Naive thymus-derived CD8-positive, alpha-beta T cell (primary cell): ENCODE measurements at places on chromosomes 2 and 18. TPM values are rescaled to one million over a fixed set of nuclear protein-coding genes. Genes with fewer than 3 reads are reported as not detected.
A peak's percentile ranks its signal among the peaks of the same experiment; 100 is the strongest.

Gene UPP2
- total RNA-seq = not detected

Gene DSG1
- total RNA-seq = not detected

Gene TBR1
- not detected for total RNA-seq

Gene ZSWIM2
- not detected for total RNA-seq

Gene MC5R
- total RNA-seq = not detected

Gene GAL3ST2
- not detected for total RNA-seq

GRCh38 chr2:64675860-64676259 is 22.1 kb upstream of the SERTAD2 start:
- H3K27ac ChIP-seq = peak overlapping the region; percentile 50
- peaks cover 18% of the 10 kb centered on the region for H3K4me1 ChIP-seq
- no peak for DNase-seq
- H3K4me3 ChIP-seq = no peak overlapping the region
- H3K27me3 ChIP-seq = no peaks in the 10 kb centered on the region

DNA sequence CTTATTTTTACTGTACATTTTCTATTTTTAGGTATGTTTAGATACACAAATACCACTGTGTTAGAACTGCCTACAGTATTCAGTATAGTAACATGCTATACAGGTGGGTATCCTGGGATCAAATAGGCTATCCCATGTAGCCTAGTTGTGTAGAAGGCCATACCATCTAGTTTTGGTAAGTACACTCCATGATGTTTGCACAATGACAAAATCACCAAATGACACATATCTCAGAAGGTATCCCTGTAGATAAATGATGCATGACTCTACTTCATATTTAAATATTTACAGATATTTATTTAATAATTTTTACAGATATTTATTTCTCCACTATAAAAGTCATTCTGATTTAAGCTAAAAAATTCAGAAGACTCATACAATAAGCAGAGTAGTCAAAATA is 233.8 kb upstream of the OSR1 start:
- no peaks in the 10 kb centered on the region for H3K4me1 ChIP-seq
- no peak overlapping the region for H3K27ac ChIP-seq
- H3K36me3 ChIP-seq = no peaks in the 10 kb centered on the region

DNA sequence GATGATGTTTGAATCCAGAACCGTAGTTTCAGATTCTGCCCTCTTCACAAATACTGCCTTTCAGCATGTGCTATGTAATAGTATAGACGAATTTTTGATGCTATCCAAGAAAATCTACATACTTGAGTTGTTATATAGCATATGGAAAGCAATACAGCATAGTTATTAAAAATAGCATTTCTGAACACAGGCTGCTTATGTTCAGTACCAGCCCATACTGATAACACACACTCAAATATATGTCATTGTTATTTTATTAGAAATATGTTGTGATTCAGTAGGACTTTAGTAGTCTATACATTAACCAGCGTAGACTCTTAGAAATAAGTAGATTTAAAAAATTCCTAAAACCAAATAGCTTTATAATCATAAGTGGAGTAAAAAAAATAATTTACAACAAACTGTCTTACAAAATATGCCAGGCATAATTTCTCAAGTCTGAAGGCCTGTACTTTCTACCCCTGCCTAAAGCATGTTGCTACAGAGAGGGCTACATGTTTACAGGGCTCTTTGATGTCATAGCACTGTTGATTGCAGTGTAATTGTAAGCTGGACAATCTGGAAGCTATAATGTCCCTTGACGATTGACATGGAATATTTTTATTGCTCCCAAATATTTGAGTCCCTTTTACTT is 86.3 kb downstream of the ASXL3 start:
- no peak overlapping the region for H3K27ac ChIP-seq
- H3K36me3 ChIP-seq = no peaks in the 10 kb centered on the region
- H3K4me3 ChIP-seq = no peak overlapping the region

DNA sequence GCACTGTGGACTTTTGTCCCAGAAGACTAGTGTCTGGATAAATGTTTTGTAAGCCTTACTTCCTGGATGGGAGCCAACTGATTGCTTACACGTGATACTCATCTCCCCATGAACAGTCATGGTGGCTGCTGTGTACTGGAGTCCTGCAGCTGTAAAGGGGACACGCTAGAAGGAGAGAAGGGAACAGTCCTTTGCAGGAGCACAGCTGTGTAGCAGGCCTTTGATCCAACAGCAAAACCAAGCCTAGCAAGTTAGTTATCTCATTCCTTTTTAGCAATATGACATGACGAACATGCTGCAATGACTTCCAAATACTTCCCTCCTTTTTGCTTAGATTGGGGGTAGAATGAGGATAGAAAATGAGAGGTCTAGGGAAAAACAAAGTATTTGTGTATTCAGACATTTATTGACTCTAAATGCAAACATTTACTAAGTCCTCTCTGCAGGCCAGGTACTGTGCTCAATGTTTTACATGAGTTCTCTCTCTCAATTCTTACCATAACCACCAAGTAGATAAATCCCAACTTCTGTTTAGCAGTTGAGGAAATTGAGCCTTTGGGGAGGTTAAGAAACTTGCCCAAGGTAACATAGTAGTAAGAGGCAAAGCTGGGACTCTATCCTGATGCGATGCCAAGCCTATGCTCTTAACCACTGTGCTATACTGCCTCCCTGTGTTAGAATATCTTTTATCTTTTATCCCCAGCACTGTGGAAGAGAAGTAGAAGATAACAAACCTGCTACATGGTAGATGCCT is 55.4 kb upstream of the CD28 start:
- peaks cover 28% of the 10 kb centered on the region for H3K4me1 ChIP-seq
- H3K4me3 ChIP-seq = no peak overlapping the region
- H3K36me3 ChIP-seq = no peaks in the 10 kb centered on the region
- DNase-seq = no peak

DNA sequence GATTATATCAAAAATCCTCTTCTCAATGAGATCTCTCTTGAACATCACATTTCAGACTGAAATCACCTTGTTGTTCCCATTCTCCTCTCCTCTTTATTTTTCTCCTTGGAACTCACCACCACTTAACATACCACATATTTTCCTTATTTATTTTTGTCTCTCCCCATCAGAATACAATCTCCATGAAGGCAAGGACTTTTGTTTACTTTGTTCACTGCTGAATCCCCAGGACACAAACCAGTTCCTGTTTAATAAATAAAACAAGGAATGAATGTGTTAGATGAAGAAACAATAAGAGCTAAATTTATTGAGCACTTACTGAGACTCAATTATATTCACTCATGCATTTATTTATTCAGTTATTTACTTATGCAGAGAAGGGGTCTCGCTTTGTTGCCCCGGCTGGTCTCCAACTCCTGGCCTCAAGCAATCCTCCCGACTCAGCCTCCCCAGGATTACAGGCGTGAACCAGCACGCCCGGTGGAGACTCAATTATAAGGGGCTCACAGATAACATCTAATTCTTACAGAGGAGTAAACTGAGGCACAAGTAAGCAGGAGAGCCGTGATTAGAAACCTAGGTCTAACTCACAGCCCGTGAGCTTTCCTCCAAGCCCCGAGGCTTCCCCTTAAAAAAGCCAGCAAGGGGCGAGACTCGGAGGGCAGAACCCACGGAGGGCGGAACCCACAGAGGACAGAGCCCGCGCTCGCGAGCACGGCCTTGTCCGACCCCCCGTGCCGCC is 616 bp upstream of the TAF1B start:
- H3K4me1 ChIP-seq = peaks cover 17% of the 10 kb centered on the region
- no peaks in the 10 kb centered on the region for H3K36me3 ChIP-seq
- peak overlapping the region; percentile 89 for H3K27ac ChIP-seq
- no peaks in the 10 kb centered on the region for H3K27me3 ChIP-seq
- no peak for DNase-seq

DNA sequence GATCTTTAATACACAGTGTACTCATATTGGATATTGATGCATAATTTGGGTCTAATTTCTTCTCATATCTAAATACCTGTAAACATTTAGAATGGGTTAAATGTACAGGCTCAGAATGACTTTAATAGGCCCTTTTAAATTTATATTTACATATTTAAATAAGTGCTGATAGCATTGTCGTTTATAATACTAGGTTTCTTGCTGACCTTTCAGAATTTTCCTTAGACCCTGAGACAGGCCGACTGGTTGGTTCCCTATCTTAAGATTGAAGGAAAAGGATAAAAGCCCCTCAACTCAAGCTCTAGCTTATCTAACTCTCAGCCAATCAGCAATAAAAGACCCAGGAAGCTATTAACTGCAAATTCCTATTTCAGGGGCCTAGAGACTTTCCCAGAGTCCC is 67.8 kb upstream of the HNMT start:
- DNase-seq = no peak
- H3K27me3 ChIP-seq = no peaks in the 10 kb centered on the region
- H3K4me3 ChIP-seq = no peak overlapping the region
- H3K36me3 ChIP-seq = no peaks in the 10 kb centered on the region
- no peak overlapping the region for H3K27ac ChIP-seq
- no peaks in the 10 kb centered on the region for H3K4me1 ChIP-seq

DNA sequence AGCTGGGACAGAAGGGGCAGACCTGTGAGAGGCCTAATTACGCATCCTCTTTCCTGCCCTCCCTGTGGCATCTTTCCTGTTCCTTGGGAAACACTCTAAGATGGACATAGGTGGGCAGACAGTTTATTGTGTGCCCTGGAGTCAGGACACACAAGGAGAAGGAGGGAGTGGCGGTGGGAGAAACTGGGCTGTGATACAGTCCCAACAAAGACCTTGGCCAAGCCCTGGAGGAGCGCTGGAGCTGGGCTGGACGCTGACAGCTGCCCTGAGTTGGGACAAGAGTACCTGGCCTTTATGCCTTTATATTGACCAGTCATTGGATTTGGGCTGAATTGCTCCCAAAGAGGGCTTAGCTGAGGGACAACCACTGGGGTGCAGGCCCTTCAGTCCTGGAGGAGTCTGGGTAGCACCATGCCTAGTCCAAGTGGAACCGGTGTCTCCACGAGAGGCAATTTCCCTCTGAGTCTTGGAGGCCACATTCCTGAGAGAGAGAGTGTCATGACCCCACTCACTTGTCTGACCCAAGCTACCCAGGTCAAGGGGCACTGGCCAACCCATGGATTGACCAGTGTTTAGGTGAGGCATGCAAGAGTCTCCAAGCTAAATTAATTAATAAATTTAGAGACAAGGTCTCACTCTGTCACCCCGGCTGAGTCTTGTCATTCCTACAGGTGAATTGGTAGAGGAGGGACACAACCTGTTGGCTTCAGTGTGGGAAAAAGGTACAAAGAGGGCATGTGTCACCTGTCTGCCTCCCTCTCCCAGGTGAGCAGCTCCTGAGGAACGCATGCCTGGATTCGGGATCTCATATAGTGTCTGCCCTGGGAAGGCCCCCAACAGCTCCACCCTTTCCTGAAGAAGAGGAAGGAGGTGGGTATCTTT is 107.1 kb upstream of the ST3GAL5 start:
- H3K27ac ChIP-seq = no peak overlapping the region
- no peak overlapping the region for H3K4me3 ChIP-seq
- no peak for DNase-seq
- H3K36me3 ChIP-seq = no peaks in the 10 kb centered on the region

DNA sequence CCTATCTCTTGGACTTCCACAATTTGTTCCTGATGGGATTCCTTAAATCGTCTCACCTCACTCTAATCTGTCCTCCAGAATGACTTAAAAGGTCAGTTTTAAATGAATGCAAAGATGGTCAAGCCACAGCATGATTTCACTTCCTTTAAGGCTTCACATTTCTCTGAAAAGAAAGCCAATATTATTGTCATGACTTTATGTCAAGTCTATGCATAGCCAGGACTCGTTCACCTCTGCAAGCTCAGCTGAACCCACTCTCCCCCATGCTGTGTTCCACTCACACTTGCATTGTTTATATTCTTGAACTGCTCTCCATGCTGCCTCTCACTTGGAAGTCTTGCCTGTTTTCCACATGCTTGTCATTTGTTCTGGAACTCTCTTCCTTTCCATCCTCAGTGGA is 298.4 kb upstream of the MMADHC start:
- H3K4me1 ChIP-seq = no peaks in the 10 kb centered on the region
- no peak for DNase-seq
- no peak overlapping the region for H3K4me3 ChIP-seq

- no peaks in the 10 kb centered on the region for H3K4me1 ChIP-seq
- H3K36me3 ChIP-seq = no peaks in the 10 kb centered on the region
- H3K27me3 ChIP-seq = no peaks in the 10 kb centered on the region
- H3K4me3 ChIP-seq = no peak overlapping the region
- DNase-seq = no peak
Measured at GRCh38 chr2:184367211-184367610, 231.1 kb upstream of the ZNF804A start.

DNA sequence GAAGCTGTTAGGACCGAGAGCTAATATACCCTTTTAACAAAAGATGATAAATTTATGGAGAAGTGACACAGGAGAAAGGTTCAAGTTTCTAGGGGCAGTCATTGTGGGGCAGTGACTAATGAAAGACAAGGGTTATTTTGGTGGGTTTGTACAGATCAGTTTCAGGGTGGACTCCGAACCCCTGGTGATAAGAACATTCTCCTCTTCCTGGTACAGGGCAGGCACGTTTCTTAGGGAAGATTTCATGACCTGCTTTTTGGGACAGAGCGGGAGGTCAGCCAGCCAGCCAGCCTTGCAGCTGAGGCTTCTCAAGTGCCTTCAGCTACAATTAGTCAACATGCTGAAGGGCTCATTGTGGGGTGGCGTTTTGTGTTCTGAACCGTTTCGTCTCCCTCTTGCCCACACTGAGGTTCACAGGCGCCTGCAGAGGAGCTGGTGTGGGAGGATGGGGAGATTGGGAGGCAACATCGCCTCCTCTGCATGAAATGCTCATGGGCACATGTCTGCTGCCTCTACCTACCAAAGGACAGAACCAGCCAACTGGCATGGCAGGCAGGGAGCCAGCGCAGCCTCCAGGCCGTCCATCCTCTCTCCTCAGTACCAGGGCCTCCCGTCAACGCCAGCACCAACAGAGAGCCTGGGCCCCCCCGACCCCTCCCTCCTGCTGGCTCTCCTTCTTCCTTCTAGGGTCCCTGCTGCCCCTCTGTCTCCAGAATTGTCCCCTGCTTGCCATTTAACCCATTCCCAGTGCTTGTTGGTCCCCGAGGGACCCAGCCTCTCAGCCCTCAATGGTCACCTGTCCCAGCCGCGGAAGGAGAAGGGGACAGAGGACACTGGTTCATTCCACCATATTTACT is 9.6 kb downstream of the CHMP1B start:
- no peak overlapping the region for H3K4me3 ChIP-seq
- H3K36me3 ChIP-seq = no peaks in the 10 kb centered on the region
- H3K27me3 ChIP-seq = peaks cover 4% of the 10 kb centered on the region
- no peak overlapping the region for H3K27ac ChIP-seq
